ENCODE measurements at places on chromosomes 13 and 19. TPM values are rescaled to one million over a fixed set of nuclear protein-coding genes. Genes with fewer than 3 reads are reported as not detected.

NLRP7 gene
- total RNA-seq: not detected

CACNG8 gene
- 2.1 TPM for total RNA-seq

ZFP30 gene
- 17.8 TPM for total RNA-seq

ZNF763 gene
- 6.7 TPM for total RNA-seq

DCT gene
- total RNA-seq: not detected

All from glomerular endothelial cell (primary cell).